NK-92 treated with Interleukin-12 subunit alpha and Interleukin-12 subunit beta, amount 100 ng/mL, for 24 hours (cell line): ENCODE measurements at places on chromosomes 1 and 21.

GRCh38 chr1:231919886-231920285, 293.3 kb downstream of the DISC1 start:
- no peak for DNase-seq

- DNase-seq, result no peak
These were observed 25.2 kb downstream of the S1PR1 start for GRCh38 chr1:101262060-101262459.

DNA sequence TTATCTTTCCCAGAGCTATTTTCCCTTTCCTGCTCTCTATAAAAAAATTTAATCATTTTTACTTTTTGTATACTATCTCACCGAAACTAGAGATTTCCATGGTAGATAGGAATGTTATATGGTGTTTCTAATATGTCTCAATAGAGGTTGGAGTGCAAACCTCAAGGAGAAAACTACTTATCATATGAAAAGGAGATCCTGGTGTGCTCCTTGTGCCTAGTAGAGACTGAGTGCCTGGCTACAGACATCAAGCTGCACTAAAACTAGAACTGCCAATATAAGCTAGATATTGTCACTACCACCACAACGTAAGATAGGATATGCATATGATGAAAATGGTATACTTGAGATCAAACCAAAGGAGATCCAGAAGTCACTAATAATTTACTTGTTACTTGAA, 67.0 kb downstream of the RGS18 start:
- DNase-seq, result no peak

DNA sequence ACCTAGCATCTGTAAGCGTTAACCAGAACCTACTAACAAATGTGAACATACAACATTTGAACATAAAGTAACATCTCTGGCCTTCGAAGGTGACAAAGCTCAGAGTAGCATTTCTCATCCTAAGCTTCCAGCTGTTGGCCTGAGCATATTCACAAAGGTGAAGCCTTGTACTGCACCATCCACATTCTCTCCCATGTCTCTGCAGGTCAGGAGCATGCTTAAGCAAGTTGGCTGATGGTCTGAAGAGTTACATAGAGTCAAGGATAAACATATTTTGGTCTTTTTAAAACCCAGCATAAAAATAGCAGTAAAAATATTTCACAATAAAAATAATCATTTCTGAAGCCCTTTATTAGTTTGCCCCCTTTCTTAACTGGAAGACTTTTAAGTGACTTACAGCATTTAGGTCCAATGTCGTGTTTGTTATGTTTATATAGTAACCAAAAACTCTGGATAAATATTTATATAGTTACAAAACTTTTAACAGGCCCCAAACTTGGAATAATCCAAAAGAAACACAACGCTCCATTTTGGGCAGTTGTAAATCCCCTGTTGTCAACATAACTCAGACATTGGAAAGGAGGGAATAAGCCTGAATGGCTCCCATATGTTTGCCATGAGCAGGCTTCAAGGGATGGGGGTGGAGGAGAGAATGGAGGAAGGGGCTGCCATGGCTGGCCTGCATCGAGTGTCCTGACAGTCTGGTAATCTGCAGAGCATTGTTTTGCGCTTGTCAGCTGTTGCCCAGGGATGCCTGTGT, 42.8 kb upstream of the ENAH start:
- DNase-seq, result no peak

DNA sequence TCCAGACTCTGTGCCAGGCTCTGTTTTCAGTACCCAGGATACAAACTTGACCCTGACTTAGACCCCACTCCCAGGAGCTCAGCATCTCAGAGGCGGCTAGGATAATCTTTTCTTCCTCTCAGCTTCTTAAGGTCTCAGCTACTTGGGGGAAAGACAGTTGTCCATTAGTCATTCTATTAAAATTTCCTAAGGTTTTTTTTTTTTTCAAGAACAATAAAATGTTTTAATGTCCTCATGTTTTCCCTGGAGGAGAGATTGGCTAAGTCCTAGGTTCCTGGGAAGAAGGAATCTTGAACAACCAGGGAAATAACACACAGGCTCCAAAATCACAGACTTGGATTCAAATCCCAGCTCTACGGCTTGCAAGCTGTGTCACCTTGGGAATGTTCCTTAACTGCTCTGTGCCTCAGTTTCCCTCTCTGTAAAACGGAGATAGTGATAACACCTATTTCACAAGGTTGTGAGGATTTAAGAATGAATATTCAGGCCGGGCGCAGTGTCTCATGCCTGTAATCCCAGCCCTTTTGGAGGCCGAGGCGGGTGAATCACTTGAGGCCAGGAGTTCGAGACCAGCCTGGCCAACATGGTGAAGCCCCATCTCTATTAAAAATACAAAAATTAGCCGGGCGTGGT, 33.0 kb downstream of the CDK18 start:
- DNase-seq, result no peak
